Effector memory CD4-positive, alpha-beta T cell (primary cell): ENCODE measurements at places on chromosomes 7 and 10.

DNA sequence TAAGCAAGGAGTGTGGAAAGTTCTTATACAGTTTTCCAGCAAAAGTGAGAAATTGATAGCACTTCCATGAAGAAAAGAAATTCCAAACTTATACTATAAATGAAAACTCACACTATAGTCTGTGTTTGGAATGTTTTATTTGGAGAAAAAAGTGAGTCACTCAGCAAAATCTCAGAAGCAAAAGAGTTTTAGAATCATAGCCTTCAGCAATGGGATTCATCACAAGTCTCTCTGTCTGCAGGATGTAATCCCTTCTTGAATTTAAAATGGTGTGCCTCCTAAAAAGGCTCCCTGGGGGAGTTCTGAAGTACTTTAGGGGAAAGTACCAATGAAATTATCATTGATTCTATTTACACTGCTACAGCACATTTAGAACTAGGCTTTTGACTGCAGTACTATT lies 756.4 kb downstream of the XPNPEP1 start:
- no peaks in the 10 kb centered on the region for H3K36me3 ChIP-seq
- H3K4me3 ChIP-seq: no peak overlapping the region
- H3K4me1 ChIP-seq: no peaks in the 10 kb centered on the region
- no peak overlapping the region for H3K27ac ChIP-seq
- H3K27me3 ChIP-seq: no peaks in the 10 kb centered on the region

DNA sequence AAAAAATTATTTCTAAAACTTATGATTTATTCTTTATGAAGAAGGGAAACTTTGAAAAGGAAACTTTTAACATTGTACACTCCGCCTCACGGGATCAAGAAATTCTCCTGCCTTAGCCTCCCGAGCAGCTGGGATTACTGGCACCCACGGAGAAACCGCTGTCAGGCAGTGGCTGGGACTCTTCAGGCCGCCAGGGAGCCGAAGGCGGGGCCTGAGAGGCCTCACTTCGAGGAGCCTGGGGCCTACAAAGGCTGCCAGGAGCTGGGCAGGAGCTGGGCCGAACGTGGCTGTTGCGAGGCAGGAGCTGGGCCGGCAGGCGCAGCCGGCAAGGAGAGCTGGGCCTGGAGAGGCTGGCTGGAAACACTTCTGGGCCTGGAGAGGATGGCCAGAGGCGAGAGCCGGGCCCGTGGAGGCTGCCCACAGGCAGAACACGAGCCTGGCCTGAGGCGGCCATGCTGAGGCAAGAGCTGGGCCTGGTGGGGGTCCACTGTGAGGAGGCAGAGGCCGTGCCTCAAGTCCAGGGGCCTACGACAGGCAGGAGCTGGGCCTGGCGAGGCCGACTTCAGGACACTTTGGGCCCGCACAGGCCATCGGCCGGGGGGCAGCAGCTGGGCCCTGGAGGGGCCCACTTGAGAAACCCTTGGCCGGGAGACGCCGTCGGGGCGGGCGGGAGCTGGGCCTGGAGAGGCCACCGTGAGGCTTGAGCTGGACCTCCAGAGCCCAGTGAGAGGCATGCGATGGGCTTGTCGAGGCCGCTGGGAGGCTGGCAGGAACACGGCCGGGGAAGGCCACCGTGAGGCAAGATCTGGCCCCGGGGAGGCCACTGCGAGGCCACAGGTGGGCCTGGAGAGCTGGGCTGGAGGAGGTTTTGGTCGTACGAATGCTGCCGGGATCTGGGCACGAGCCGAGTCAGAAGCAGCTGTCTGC lies 23.7 kb downstream of the MDH2 start:
- H3K27ac ChIP-seq: no peak overlapping the region
- no peak for DNase-seq
- H3K27me3 ChIP-seq: no peaks in the 10 kb centered on the region
- no peaks in the 10 kb centered on the region for H3K4me1 ChIP-seq
- peaks cover 6% of the 10 kb centered on the region for H3K36me3 ChIP-seq

GRCh38 chr10:29144126-29144525 lies 144.7 kb upstream of the LYZL1 start:
- no peak overlapping the region for H3K27ac ChIP-seq
- no peak for DNase-seq
- no peak overlapping the region for H3K4me3 ChIP-seq
- no peaks in the 10 kb centered on the region for H3K36me3 ChIP-seq
- H3K27me3 ChIP-seq: no peaks in the 10 kb centered on the region

GRCh38 chr7:55265836-55266642 lies 99.1 kb upstream of the LANCL2 start:
- no peak for DNase-seq
- H3K27me3 ChIP-seq: no peaks in the 10 kb centered on the region
- no peak overlapping the region for H3K27ac ChIP-seq
- H3K36me3 ChIP-seq: no peaks in the 10 kb centered on the region

DNA sequence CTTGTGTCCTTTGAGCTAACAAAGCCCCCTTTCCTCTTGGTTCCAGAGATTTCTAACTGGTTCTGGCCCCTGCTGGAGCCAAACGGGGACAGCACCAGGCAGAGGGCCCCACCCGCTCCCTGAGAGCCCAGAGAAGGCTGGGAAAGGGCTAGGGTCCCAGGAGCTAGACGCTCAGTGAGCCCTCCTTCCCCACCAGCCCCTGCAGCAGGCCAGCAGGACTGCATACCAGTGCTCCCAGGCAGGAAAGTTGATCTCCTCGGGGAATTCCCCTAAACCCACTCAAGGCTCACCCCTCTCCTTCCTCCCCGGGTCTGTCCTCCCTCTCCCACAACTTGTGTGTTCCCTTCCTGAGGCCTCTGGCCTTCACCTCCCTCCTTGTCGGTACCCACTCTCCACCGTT lies 47.7 kb downstream of the PAX2 start:
- no peak overlapping the region for H3K27ac ChIP-seq
- no peaks in the 10 kb centered on the region for H3K4me1 ChIP-seq
- H3K27me3 ChIP-seq: peaks cover 4% of the 10 kb centered on the region
- no peak for DNase-seq
- H3K36me3 ChIP-seq: no peaks in the 10 kb centered on the region
- no peak overlapping the region for H3K4me3 ChIP-seq

DNA sequence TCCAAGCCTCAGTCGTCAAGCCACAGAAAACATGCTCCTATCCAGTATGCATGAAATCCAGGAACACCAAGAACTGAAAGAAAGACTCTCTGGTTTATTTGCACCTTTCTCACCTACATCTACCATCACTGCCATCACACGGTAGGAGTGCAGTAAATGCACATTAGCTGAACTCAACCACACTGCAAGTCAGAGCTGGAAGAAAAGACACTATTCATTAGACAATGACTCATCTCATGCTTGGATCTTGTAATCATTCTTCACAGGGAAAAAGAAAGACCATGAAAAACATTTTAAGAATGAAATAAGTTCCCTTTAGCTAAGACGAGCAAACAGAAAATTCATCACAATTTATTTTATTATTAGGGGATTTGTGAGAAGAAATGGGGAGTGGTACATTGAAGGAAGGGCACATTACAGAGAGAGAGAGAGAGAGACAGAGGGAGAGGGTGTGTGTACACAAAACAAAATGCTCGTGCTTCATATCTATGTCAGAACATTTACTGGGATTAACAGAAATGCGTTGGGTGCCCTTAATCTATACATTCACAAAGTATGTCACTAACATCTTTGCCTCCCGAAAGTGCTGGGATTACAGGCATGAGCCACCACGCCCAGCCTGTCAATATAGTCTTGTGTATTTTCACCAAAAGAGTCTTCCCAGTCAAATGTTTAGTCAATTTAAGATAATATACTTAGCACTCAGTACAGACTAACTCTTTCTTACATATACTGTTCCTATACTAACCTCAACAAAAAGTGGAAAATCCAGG lies 324.9 kb downstream of the PARD3 start:
- no peak overlapping the region for H3K4me3 ChIP-seq
- no peaks in the 10 kb centered on the region for H3K4me1 ChIP-seq
- H3K27ac ChIP-seq: no peak overlapping the region
- no peak for DNase-seq
